ENCODE measurements at places on chromosomes 11 and 22. TPM values are rescaled to one million over a fixed set of nuclear protein-coding genes. Genes with fewer than 3 reads are reported as not detected.

- DNase-seq = no peak
Observed at GRCh38 chr11:61893981-61894380, 2.6 kb upstream of the FADS3 start.

DNA sequence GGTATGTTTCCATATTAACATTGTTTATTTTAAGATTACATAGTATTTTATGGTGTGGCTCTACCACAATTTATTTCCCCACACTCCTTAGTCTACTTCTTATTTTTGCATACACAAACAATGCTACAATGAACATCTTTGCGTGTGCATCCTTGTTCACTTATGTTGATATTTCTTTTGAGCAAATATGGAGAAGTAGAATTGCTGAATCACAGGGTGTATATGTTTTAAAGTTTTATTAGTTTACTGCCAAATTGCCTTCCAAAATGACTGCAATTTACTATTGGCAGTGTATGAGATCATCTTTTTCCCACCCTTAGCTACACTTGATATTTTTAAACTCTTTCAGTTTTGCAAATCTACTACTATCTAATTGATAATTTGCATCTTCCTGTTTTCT, 38.7 kb upstream of the FAR1 start:
- DNase-seq = no peak

GRCh38 chr11:65960824-65961266, 689 bp upstream of the SART1 start:
- DNase-seq = no peak

GRCh38 chr11:57473285-57473841, 13.0 kb downstream of the RTN4RL2 start:
- DNase-seq = no peak

- DNase-seq = no peak
Observed at GRCh38 chr11:67301313-67301921, 1.9 kb upstream of the SSH3 start.

DNA sequence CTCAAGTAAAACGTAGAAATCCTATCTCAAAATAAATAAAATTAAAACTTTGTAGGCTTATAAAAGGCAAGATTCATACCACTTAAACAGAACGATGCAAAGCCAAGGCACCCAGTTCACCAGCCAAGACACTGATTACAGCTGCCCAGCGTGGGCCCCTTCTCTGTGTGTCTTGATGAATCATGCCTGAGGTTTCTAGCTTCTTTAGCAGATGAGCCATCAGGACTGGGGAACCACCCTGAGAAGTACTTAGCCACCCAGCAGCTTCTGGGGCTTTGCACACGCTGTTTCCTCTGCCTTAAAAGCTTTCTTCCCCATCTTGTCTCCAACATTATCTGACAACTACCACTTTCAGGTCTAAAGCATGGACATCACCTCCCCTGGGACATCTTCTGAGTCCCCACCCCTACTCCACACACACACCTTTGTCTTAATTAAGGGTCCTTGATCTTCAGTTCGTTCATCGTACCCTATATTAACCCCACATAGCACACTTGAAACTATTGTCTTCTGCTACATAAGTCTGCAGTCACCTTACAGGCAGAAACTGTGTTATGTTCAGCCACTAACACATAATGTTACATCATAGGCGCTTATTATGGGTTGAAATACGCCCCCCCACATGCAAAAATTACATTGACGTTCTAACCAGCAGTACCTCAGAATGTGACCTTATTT, 8.7 kb upstream of the LAYN start:
- DNase-seq = peak; percentile 96

DNA sequence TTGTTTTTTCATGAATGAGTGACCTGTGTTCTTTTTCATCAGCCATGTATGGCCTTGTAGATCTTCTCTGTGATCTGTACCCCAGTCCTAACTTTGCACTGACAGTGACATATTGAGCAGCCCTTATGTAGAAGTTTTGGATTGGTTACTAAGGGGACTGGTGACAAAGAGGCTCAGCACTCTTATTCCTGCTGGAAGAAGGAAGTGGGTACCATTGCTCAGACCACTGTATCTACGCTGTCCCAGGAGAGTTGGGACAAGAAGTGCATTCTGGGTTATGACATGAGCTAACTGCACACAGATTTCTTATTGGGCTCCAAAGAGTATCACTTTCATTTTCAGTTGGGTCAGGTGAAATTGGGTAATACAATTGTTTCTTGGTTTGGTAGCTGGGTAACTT, 107.8 kb upstream of the RASSF10 start:
- DNase-seq = peak; percentile 9

- DNase-seq = no peak
Observed at GRCh38 chr22:43587574-43587973, 175.8 kb downstream of the MPPED1 start.

DNA sequence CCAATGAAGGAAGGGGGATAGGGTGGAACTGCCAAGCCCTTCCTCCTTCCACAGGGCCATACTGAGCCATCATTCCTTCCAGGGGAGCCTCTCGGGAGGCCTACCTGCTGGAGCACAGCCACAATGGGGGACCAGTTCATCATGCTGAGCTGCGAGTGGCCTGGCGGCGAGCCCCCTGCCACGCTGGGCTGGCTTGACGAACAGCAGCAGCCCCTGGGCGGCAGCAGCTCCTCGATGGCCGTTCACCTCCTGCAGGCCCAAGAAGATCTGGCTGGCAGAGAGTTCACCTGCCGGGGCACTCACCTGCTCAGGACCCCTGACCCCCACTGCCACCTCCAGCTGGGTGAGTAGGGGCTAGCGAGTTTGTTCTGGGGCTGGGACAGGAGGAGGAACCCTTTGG, 5.9 kb downstream of the VSIG10L2 start:
- no peak for DNase-seq

DNA sequence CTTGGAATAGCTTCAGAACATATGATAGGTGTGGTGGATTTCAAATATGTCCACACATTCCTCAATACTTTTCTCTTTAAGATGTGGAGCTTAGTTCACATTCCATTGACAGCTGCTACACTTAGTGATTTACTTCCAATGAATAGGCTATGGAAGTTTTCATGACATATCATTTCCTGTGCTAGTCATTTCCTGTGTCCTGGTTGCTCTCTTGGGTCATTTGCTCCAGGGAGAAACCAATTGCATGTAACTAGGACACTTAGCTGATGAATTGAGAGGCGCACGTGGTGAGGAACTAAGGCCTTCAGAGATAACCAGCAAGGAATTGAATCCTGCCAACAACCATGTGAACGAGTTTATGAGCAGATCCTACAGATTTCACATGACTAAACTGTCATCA, 120.9 kb downstream of the SLC17A6 start:
- peak; percentile 89 for DNase-seq

GRCh38 chr11:77508019-77508418, 34.1 kb upstream of the PAK1 start:
- no peak for DNase-seq

DNA sequence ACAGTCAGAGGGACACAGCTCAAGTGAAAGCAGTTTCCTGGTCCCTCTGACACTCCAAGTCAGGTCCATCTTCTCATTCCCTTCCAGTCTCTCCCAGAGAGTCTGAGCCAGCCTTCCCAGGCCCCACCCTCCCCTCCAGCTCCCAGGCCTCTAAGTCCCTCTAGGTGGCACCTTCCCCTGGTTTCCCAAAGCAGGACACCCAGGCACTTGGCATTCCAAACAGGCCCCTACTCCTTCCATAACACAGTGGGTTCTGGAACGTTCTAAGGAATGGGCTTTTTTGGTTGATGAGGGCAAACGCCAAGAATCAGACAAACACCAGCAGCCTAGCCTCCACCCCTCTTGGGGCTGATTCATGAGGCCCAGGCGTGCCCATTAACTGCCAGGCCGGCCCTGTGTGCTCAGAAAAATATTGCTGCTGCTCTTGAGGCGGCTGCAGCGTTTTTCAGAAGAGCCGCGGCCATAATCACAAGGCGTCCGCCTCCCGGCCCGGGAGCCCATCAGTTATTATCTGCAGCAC, 418.7 kb downstream of the SOX6 start:
- DNase-seq = no peak

DNA sequence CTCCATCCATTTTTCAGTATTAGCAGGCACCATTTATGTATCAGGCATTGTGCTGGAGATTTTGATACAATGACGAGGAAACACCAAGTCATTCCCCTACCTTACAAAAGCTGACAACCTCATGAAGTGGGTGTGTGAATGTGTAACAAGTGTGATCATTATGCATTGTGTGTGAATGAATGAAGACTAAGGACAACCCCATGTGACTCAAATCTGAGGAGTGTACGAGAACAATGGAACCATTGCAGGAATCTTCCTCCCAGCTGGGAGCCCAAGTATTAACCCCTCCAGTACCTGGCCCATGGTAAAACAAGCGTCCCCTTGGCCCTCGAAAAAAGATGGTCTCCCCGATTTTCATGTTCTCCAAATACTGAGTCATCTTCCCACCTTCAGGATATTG, 4.4 kb downstream of the CYB5R2 start:
- peak; percentile 95 for DNase-seq

- DNase-seq = no peak
Observed at GRCh38 chr11:74400606-74401005, 2.4 kb upstream of the PGM2L1 start.

- DNase-seq = no peak
Observed at GRCh38 chr22:38759005-38759404, 3.2 kb upstream of the SUN2 start.

- no peak for DNase-seq
Observed at GRCh38 chr11:109929308-109929707, 163.9 kb upstream of the ZC3H12C start.

DNA sequence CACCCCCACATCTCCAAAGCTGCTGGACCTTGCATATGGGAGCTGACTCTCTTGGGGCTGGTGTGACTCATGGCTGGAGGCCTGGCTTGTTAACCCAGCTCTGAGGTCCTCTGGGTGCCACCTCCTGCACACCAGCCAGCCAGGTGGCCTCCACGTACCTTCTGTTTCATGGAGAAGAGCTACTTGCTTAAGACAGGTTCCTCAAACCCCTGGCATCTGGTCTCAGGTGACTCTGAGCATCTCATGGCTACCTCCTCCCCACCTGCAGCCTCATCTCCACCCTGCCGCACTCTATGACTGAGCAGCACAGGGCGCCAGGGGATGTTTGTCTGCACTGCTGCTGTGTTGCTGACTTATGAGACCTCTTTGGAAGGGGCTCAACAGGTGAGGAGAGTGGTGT, 55.7 kb downstream of the BCR start:
- no peak for DNase-seq

- DNase-seq = peak; percentile 73
Observed at GRCh38 chr22:18979957-18980356, 43.9 kb upstream of the PRODH start.

DNA sequence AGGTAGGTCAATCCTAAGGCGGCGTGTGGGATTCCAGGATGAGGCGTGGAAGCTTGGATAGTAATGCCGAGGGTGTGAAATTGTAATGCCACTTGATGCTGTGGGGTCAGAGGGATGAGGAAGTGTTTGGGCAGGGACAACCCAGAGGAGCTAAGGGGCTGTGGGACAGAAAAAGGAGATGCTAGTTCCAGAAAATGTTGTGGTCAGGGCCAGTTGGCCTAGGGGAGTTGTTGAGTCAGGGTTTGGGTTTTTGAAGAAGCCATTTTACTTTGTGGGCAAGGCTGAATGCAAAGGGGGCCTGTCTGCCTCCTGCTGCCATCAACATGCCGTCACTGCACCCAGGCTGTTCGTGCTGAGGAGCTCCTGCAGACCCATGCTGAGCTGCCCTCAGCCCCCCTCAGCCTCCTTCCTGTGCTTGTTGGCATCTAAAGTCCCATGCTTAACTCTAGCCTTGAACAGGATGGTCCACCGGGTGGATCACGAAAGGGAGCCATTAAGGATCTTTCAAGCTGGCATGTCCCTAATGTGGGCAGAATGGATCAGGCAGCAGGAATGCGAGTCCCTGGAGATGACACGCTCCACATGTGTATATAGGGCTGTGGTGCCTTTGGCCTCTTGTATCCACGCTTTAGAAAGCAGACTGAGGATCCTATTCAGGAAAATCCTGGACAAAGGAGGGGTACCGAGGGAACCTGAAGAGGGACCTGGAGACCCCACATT, 2.1 kb downstream of the C11orf16 start:
- DNase-seq = no peak

DNA sequence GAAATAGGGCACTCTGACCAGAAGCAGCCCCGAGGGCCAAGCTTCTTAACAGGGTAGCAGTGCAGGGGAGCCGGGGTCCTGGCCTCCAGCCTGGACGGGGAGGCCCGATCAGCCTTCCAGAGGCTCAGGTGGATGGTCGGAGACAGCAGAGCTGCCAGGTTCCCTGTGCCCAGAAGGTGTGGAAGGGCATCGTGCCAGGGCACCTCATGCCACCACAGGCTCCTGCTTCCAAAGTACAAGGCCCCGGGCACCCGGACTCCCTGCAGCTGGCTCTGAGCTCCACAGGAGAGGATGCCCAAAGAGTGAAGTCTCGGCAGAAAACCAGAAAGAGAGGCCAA, 14.3 kb downstream of the EHD1 start:
- no peak for DNase-seq

- no peak for DNase-seq
Observed at GRCh38 chr11:113197446-113197845, 116.9 kb upstream of the TTC12 start.

DNA sequence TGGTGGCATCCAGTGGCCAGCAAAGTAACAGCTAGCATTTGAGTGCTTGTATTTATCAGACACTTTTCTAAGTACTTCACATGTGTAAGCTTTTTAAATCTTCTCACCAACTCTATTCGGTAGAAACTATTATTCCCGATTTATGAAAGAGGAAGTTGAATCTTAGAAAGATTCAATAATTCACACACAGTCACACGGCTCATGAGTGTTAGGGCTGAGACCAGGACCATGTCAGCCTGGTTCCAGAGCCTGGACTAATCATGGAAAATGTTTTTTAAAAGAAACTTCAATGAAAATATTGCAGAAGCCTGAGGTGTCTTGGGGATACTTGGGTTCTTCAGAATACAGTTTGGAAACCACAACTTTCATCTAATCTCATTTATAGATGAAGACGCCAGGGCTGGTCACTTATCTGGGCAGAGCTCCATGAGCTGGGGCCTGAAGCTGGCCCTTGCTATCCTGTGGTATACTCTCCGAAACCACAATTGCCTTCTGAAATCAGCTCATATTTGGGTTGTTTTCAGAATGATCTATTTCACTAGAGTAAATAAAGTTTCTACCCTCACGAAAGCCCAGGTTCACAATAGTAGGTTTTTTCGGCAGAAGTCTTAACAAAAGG, 4.3 kb upstream of the CRTAM start:
- DNase-seq = no peak

The FUT4 gene
- 0.27 TPM for total RNA-seq

The MS4A3 gene
- total RNA-seq = not detected

The ADM2 gene
- 21.2 TPM for total RNA-seq

The PKP3 gene
- 248 TPM for total RNA-seq

The AMPD3 gene
- total RNA-seq = 8.2 TPM

The TIMP3 gene
- total RNA-seq = 521 TPM

The DGCR6 gene
- 7.2 TPM for total RNA-seq

The PVALB gene
- not detected for total RNA-seq

The OR4A16 gene
- not detected for total RNA-seq

The CYB5R2 gene
- total RNA-seq = 23.6 TPM

The MRPL48 gene
- 35.1 TPM for total RNA-seq

The TEX54 gene
- total RNA-seq = not detected

The SLC22A8 gene
- total RNA-seq = not detected

The SELENOO gene
- total RNA-seq = 25.8 TPM

The CD3G gene
- not detected for total RNA-seq

The KDM4D gene
- 1.0 TPM for total RNA-seq

The UBQLNL gene
- not detected for total RNA-seq

The TSPAN18 gene
- not detected for total RNA-seq

All from mammary epithelial cell (primary cell).